ENCODE measurements at places on chromosomes 11 and 22.

GRCh38 chr11:11899401-11899800 is 57.6 kb downstream of the USP47 start:
- no peak for DNase-seq

GRCh38 chr11:134652586-134653255 is 240.7 kb upstream of the B3GAT1 start:
- no peak for DNase-seq

GRCh38 chr22:39003165-39003638 is 10.9 kb upstream of the APOBEC3C start:
- DNase-seq = peak; percentile 74

GRCh38 chr11:115049796-115050195 is 371.5 kb downstream of the NXPE2 start:
- no peak for DNase-seq

DNA sequence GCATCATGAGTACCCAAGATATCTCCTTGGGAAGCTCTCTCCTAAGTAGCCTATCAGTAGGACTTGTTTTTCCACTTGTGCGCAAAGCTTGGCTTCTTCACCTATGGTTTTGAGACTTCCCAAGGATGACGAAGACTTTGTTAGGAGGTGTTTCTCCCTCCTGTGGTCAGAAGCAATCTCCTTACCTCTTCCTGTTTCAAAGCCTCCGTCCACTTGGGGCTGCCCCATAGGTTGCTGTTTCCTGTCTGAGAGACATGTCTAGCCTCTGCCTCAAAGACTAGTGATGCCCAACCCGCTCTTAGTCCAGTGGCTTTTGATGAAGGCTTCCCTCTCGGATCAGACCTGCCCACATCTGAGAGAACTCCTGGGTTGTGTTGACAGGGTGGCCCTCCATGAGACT is 92.9 kb downstream of the TRAF6 start:
- DNase-seq = no peak

DNA sequence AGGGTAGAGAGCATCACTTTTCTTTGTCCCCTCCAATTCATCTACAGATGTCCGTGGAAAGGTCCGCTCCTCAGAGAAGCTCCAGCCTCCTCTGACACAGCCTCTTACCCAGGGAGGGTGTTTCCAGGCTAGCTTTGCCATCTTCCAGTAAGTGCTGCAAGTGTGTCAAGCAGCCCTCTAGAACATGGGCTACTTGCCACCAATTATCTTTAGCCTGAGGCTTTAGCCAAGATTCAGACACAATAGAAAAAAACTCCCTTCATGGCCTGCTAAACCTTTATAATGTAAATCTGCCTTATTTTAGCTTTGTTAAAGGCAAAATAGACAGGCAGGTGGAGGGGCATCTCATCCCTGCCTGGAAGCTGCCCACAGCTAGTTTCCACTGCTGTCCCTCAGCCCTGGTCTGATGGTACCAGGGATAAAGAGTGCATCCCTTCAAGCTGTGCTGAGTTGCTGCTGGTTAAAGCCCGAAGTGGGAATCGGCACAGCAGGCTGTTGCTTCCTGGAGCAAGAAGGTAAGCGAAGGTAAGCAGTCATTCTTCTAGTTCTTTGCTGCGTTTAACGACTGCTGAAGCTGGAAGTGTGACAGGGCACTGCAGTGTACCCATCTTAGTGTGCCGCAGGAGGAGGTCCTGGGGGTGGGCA is 190.1 kb upstream of the E2F8 start:
- no peak for DNase-seq

All from stimulated activated naive CD8-positive, alpha-beta T cell treated with anti-CD3 and anti-CD28 coated beads, Interleukin-15, amount 100 ng/mL, for 72 hours (primary cell).